ENCODE measurements at places on chromosomes 1 and 21. TPM values are rescaled to one million over a fixed set of nuclear protein-coding genes. Genes with fewer than 3 reads are reported as not detected.

KLHDC9 gene
- total RNA-seq: 0.42 TPM

POU3F1 gene
- 0.44 TPM for total RNA-seq

STIL gene
- 18.4 TPM for total RNA-seq

CCDC30 gene
- total RNA-seq: 1.9 TPM

DAB1 gene
- total RNA-seq: not detected

DNAI4 gene
- 0.86 TPM for total RNA-seq

L1TD1 gene
- total RNA-seq: not detected

TAL1 gene
- total RNA-seq: not detected

PDC gene
- total RNA-seq: not detected

OR14C36 gene
- not detected for total RNA-seq

RPE65 gene
- not detected for total RNA-seq

TMEM69 gene
- 45.2 TPM for total RNA-seq

C1QC gene
- total RNA-seq: 1.4 TPM

PHACTR4 gene
- 23.2 TPM for total RNA-seq

S100A14 gene
- total RNA-seq: not detected

KDF1 gene
- total RNA-seq: 0.39 TPM

AKR7A3 gene
- 0.29 TPM for total RNA-seq

SAMD13 gene
- total RNA-seq: 0.39 TPM

KRTAP22-1 gene
- total RNA-seq: not detected

PRAMEF17 gene
- not detected for total RNA-seq

CDKN2C gene
- 6.5 TPM for total RNA-seq

ANKRD34A gene
- 6.9 TPM for total RNA-seq

C1QTNF12 gene
- 0.51 TPM for total RNA-seq

AMY1C gene
- total RNA-seq: not detected

TCEA3 gene
- 1.7 TPM for total RNA-seq

OR2T29 gene
- total RNA-seq: not detected

CLEC20A gene
- total RNA-seq: not detected

IVL gene
- not detected for total RNA-seq

RNASEL gene
- total RNA-seq: 5.6 TPM

CGN gene
- total RNA-seq: 1.1 TPM

AIRE gene
- total RNA-seq: not detected

ST6GALNAC3 gene
- total RNA-seq: 0.33 TPM

ADGRL2 gene
- total RNA-seq: not detected

PADI1 gene
- total RNA-seq: not detected

TNFRSF4 gene
- 180 TPM for total RNA-seq

HES3 gene
- total RNA-seq: not detected

GSTM2 gene
- 2.7 TPM for total RNA-seq

OR11L1 gene
- not detected for total RNA-seq

RNU1-1 gene
- 1,293 TPM for total RNA-seq

TMEM35B gene
- total RNA-seq: 31.3 TPM

FAM110D gene
- total RNA-seq: not detected

OLFML3 gene
- total RNA-seq: 0.18 TPM

SLC5A9 gene
- not detected for total RNA-seq

CCDC190 gene
- total RNA-seq: not detected

ANGPTL3 gene
- not detected for total RNA-seq

AMY1B gene
- not detected for total RNA-seq

RHOU gene
- 0.88 TPM for total RNA-seq

OR2T10 gene
- total RNA-seq: not detected

OR2T33 gene
- not detected for total RNA-seq

C1orf115 gene
- total RNA-seq: 0.18 TPM

ZSCAN20 gene
- 3.6 TPM for total RNA-seq

MAP3K6 gene
- 7.1 TPM for total RNA-seq
